ENCODE measurements at places on chromosomes 2 and 18. TPM values are rescaled to one million over a fixed set of nuclear protein-coding genes. Genes with fewer than 3 reads are reported as not detected.

CD8B2 gene
- total RNA-seq, result 0.07 TPM

DNA sequence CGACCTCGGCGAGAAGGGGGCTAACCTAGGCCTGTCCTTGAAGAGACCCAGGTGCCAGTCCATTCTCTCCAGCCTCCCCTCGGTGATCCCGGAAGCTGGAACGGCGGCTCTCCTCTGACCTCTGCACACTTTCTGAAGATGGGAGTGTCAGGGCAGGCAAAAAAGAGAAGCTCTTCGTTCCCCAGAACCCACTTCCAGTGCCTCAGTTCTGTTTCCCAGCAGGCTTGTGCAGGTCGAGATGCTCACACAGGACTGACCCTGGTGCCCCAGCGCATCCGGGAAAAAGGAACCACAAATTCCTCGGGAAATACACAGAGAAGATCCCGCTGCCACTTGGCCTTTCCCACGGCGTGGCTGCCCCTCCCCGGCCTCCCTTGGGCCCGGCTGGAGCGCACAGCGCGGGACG, 681 bp upstream of the PTPN18 start:
- no peak for DNase-seq

GRCh38 chr2:43948370-43948769, 47.4 kb downstream of the LRPPRC start:
- DNase-seq, result no peak

DNA sequence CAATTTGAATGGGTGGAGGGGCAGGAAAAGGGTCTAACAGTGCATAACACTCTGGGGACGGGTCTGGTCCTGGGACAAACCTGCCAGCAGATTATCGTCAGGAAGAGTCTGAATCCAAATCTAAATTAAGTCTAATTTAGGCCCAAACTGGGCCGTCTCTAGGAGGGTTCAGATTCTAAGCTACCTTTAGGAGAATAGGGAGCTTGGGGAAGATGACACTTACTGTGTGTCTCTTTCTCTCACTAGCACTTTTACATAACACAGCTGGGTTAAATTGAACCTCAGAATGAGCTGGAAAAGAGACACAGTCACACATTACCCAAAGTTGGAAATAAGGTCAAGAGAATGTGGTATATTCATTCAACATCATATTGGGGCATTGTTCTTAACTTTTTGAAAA, 228.8 kb downstream of the KCNH7 start:
- no peak for DNase-seq

All from activated CD4-positive, alpha-beta memory T cell treated with anti-CD3 and anti-CD28 coated beads for 36 hours (primary cell).